Non-pigmented ciliary epithelial cell (primary cell): ENCODE measurements at places on chromosomes 2 and 18.

GRCh38 chr18:48165111-48165866 lies 234.8 kb upstream of the SMAD2 start:
- DNase-seq: no peak

GRCh38 chr2:36397728-36398413 lies 42.3 kb downstream of the CRIM1 start:
- no peak for DNase-seq

DNA sequence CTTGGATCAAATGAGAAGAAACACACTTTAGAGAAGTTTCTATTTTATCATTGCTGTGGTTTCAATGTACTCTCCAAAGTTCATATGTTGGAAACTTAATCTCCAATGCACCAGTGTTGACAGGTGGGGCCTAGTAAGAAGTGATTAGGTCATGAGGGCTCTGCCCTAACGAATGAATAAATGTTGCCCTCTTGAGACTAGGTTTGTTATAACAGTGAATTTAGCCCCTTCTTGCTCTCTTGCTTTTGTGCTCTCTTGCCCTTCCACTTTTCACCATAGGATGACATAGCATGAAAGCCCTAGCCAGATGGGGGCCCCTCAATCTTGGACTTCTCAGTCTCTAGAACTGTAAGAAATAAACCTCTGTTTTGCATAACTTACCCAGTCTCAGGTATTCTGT lies 664.8 kb downstream of the DCC start:
- no peak for DNase-seq

DNA sequence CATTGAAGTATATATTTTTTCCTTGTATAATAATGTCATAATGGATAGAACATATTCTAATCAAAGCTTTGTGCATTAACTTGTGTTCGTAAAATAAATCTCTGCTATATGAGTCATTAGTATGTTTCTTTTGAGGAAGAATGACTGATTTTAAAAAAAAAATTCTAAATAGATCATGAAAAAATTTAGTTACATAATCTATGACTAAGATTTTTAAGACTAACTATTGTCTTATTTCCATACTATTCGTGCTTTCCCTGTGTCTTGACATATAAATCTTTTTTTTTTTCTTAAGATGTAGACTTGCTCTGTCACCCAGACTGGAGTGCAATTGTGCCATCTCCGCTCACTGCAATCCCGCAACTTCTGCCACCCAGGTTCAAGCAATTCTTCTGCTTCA lies 226.1 kb downstream of the DSEL start:
- no peak for DNase-seq

DNA sequence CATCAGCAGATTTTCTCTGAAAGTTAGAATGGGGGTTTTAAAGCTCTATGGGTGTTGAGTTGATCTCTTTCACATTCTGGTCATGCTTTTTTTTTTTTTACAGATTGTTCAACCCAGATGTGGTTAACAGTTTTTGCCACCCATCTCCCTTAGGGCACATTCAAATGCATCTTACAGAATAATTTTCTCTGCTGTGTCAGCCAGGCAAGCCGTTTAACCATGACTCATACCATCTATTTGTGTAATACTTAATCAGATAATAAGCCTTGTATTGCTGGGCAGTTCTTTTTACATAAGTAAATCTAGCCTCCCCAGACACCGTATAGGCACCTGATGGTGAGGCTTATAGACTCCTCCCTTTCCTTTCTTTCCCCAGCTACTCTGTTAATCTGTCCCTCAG lies 62.0 kb downstream of the TGIF1 start:
- DNase-seq: peak; percentile 15
